T-helper 2 cell treated with Interferon-gamma antibody and Interleukin-4, amounts not matched to agents 5 μg/mL and 100 μg/mL, for 36 hours (primary cell): ENCODE measurements at places on chromosomes 7 and 10.

DNA sequence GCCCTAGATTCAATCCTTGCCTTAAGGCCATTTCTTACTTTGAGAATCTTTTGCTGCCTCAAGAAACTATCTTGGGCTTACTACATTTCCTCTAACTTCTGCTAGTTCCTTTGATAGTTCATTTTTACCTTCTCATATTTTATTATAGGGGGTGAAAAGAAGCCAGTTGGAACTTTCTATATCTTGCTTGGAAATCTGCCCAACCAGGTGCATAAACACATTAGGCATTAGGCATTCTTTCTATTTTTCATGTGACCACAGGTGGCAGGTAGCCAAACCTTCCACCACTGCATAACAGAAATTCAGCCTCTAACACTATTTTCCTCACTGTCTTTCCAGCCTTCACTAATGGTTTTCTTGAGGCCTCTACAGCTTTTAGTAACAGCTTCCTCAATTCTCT is 300.0 kb upstream of the SP8 start:
- no peak for DNase-seq

DNA sequence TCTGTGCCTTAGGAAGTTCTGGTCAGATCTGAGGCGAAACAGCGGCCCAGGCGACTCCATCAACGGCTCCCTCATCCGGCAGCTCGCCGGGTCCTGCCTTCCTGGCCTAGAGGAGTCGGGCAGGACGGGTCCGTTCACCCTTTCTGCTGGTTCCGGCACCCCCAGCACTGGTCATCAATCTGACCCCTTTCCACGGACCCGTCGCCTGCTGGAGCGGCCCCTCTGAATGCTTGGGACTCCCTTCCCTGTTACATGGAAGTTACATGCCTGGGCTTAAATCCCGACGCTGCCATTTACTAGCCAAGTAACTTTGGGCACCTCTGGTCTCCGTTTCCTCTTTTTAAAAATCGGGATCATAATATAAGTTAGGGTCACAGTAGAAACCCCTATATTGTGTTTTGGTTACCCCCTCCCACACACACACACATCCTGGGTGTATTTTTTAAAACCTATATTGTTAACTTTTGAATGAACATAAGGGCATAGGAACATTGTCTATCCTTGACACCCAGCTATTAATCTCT is 607 bp upstream of the GGCT start:
- DNase-seq = no peak

GRCh38 chr7:74569501-74570075 is 87.9 kb upstream of the GTF2I start:
- DNase-seq = peak; percentile 12

DNA sequence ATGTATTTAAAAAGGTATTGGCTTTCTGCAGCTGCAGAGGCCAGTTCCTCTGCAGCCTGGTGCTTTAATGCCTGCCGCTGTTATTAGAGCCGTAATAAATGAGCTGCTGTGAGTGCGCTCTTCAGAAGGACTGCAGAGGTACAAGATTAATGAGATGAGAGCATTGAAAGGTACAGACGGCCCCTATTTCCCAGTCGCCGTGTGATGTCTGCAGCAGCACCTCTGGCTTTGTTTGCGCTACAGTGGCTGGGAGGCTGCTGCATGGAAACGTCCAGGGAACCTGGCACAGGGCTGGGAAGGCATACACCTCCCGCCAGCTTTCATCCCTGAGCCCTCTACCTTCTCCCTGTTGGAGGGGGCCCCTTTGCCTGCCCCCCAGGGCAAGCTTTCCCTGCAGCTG is 383.8 kb upstream of the ZMIZ1 start:
- no peak for DNase-seq

DNA sequence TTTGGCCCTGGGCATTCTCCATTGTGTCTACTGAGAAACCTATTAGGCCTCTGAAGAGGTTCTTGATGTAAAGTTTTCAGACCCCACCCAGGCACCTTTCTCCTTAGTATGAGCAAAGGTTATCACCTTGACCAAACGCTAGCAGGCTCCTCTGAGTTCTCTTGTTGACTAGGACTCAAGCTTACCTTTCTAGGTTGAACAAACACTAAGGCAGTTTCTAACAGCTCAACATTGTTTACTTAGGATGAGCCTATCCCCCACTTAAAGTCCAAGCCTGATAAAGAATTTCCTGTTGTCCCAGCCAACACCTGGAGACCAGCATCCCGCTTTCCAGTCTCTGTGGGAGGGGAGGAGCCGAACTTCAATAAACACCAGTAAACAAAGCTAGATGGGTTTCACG is 26.3 kb upstream of the ITGB8 start:
- DNase-seq = no peak

GRCh38 chr7:66894463-66895080 is 26.5 kb upstream of the TMEM248 start:
- no peak for DNase-seq

- DNase-seq = no peak
Measured at GRCh38 chr10:80273523-80274170, 15.8 kb downstream of the MAT1A start.

DNA sequence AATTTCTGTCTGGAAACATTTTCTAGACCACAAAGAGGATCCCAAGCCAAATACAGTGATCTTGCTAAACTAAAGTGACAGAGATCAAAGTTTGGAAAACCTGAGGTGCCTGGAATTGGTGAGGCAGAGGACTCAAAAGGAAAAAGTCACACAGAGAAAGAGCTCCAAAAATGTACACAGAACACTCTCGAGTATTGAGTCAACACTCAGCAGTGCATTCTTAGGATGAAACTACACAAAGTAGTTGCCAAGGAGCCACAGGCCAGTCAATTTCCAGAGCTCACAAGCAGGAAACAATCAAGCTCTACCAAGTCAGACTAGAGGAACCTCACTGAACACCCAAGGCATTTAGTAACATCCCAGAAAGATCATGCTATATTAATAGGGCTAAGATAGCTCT is 61.3 kb downstream of the MICU1 start:
- peak; percentile 46 for DNase-seq

DNA sequence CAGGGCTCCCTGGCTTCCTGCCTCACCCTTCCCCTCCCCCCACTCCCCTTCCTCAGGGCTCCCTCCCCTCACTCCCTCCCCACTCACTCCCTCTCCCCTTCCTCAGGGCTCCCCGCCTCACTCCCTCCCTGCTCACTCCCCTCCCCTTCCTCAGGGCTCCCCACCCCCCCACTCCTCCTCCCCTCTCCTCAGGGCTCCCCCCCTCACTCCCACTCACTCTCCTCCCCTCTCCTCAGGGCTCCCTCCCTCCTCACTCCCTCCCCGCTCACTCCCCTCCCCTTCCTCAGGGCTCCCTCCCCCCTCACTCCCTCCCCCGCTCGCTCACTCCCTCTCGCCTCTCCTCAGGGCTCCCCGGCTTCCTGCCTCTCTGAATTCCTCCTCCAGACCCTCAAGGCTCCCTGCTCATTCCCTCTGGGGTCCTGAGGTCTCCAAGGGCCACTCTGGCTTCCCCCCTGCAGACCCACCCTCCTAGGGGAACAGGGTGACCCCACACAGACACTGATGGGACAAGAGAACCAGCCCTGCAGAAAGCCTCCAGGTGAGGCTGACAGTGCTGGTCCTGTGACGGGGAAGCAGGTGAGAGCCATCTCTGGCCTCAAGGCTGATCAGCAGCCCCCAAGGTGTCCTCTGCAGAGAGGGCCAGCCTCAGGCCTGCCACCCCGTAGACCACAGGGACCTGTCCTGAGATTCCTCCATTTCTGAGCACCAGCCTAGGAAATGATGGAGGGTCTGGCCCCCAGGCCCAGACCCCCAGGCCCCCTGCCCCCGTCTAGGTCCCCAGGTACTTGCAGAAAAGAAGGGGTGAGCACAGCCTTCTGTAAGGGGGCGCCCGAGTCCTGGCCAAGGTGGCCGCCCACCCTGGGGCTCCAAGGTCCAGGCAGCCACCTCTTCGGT is 47.2 kb downstream of the PWWP2B start:
- DNase-seq = no peak

GRCh38 chr7:51224811-51225595 is 91.6 kb downstream of the COBL start:
- DNase-seq = no peak

DNA sequence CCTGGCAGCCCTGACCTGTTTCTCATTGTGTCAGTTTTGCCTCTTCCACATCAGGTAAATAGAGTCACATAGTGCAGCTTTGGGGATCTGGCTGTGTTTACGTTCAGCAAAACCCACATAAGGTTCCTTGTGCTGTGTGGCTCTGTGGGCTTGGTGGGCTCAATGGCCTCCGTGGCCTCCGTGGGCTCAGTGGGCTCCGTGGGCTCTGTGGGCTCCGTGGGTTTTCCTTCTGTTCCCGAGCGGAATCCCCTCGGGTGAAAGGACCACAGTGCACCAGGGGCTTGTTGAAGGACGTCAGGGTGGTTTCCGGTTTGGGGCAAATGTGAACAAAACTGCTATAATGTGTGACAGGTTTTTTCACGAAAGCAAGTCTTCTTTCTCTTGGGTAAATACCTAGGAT is 12.5 kb upstream of the DPYSL4 start:
- DNase-seq = no peak

- no peak for DNase-seq
Measured at GRCh38 chr10:87961314-87961713, 97.9 kb downstream of the PTEN start.

DNA sequence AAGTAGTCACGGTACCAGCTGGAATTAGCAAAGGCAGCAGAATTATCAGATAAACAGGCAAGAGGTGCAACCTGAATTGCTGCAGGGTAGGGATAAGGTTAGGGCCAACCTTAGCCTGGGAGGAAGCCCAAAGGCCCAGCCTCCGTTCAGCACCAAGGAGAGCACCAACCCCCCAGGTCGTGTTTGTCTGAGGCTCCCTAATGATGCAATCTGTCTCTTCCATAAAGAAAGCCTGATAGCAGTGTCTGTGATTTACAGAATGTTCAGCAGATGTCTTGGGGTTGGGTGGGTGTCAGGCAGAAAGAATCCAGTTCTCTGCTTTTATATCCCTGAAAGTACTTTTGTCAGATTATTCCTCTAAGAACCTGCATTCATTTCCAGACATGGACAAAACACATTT is 328.4 kb upstream of the AOAH start:
- DNase-seq = no peak

GRCh38 chr7:101968720-101969466 is 151.5 kb downstream of the CUX1 start:
- DNase-seq = no peak

DNA sequence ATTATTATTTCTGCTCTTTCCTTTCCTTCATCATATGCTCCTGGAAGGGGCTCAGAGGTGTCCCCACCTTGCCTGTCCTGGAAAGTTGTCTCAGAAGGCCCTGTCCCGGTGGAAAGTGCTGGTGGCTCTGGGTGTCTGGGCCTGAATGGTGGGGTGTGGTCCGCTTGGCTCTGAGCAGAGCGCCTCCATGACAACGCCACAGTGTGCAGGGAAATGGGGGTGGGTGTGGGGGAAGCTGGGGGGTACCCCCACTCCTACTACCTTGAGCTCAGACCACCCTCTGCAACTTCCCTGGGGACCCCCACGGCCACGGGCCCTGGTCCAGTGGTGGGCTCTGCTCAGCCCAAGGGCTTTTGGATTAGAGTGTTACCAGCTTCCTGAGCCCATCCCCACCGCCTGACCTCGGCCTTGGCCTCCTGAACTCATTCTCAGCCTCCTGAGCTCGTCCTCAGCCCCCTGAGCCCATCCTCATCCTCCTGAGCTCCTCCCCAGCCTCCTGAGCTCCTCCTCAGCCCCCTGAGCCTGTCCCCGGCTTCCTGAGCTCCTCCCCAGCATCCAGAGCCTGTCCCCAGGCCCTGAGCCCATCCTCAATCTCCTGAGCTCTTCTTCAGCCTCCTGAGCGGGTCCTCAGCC is 106.4 kb upstream of the FAM20C start:
- DNase-seq = no peak

DNA sequence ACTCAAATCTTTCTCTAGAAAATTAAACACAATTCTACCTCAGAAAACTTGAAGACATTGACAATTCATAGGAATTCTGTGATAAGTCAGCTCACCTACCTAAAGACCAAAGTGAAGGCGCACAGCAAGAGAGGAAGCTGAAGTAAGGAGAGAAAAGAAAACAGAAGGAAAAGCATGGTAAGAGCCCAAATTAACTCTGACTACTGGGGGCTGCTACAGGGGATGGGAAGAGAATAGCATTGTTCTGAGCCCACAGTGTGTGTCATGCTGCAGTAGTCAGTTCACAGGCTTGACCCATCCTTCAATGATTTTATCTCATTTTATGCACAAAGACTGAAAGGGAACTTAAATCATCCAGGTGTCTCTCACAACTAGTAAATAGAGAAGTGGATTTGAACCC is 111.3 kb downstream of the PTEN start:
- no peak for DNase-seq

DNA sequence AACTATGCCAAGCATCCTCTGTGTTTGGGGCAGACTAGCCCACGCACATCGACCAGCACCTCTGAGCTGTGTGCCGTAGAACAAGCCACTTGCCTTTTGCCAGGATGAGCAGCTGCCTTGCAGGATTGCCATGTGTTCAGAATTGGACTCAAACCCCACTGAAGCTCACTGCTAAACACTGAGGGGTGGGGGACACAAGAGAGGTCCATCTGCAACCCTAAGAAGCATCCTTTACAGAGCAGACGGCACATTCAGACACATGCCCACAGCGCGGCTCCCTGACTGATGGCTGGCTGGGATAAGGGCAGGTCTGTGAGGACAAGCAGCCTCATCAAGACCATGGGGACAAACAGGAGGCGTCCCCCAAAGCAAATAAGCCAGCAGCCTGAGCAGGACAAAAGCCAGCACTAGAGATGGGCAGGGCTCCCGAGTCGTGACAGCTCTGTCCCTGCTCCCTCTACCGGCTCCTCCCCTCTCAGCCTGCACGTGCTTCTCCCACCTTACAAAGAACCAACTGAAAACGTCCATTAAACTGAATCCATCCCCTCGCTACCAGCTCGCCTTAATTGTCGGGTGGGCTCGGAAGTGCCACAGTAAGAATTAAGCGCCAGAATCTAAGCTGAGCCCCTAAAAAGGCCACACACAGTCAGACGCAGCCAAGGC is 114.2 kb downstream of the PRKAG2 start:
- no peak for DNase-seq

DNA sequence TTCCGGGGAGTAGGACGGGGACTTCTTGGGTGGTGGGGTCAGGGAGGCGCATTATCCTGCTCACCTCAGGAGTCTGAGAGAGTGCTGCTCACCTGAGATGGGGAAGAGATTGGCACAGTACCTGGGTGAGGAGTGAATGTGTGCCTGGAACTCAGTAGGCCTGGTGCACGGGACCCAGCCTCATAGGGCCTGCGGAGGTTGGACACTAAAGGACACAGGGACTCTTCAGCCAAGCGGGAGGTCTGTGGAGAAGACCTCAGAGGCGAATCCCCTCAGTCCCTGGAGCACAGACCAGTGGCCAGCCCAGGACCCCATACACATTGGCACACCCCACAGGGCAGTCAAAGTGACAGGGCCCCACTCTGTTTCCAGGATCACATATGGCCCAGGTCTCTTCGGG is 73.2 kb downstream of the OAT start:
- no peak for DNase-seq
